ENCODE measurements at places on chromosomes 3 and 15.

GRCh38 chr15:49737127-49737526, 116.3 kb downstream of the DTWD1 start:
- DNase-seq: no peak
- no peak overlapping the region for H3K27ac ChIP-seq
- H3K4me1 ChIP-seq: no peaks in the 10 kb centered on the region
- no peaks in the 10 kb centered on the region for H3K36me3 ChIP-seq
- H3K4me3 ChIP-seq: no peak overlapping the region
- no peaks in the 10 kb centered on the region for H3K27me3 ChIP-seq

DNA sequence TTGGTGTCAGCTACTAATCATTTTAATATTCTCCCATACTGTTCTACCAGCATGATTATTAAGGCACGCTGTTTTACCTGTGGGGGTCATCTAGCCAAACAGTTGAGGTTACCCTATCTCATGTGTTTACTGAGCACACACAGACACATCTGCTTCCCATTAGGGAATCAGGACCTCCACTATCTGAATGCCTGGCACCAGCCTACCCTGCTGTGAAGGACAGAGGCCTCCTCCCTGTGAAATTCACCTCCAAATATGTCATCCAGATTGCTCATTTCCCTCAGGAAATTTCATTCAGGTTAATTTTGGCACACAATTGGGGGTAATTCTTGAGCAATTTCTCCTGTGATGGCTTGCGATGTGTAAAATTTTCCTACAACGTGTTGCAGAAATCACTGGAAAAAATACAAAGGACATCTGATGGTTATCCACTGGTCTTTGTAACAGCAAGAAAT, 155.6 kb upstream of the NR2E3 start:
- no peaks in the 10 kb centered on the region for H3K4me1 ChIP-seq
- DNase-seq: peak; percentile 57
- H3K4me3 ChIP-seq: no peak overlapping the region
- H3K36me3 ChIP-seq: no peaks in the 10 kb centered on the region
- H3K27me3 ChIP-seq: no peaks in the 10 kb centered on the region

DNA sequence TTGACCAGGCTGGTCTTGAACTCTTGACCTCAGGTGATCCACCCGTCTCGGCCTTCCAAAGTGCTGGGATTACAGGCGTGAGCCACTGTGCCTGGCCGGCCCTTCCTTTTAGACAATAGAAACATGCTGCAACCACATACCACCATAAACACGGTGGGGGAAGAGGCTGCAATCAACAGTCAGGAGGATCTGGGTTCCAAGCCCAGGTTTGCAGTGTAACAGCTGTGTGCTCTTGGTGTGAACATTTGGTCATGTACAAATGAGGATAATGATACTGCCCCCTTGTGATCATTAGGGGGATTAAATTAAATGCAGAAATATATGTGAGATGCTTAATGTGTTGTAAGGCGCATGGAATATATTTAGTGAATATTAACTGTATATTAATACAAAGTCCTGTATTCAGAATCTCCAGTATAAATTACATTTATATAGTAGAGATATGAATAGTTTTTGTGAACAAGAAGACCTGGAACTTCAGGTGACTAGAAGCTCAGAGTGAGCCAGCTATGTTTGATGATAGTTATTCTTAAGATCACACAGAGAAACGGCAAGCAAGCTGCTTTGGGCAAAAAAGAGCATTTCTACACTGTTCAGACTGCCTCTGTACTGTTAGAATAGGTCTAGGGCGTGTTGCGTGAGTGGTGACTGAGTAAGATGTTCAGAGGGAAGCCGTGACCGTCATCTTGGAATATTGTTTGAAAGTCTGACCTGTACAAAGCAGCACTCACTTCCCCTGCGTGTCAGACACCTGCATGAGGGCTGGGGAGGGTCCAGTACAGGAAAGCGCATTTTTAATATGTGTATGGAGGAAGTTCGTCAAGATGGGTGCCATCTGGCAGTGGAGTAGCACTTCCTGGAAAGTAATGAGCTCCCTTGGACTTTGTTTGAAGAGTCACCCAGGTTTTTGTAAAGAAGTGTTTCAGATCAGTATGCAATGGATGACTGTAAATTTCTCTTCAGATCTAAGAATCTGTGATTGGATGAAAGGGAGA, 125.8 kb downstream of the PGPEP1L start:
- H3K36me3 ChIP-seq: no peaks in the 10 kb centered on the region
- no peak for DNase-seq
- no peak overlapping the region for H3K4me3 ChIP-seq
- H3K4me1 ChIP-seq: no peaks in the 10 kb centered on the region
- no peak overlapping the region for H3K27ac ChIP-seq
- no peaks in the 10 kb centered on the region for H3K27me3 ChIP-seq

GRCh38 chr15:38193496-38193895, 59.1 kb upstream of the SPRED1 start:
- H3K27ac ChIP-seq: no peak overlapping the region
- H3K4me3 ChIP-seq: no peak overlapping the region
- H3K36me3 ChIP-seq: no peaks in the 10 kb centered on the region
- no peaks in the 10 kb centered on the region for H3K27me3 ChIP-seq

DNA sequence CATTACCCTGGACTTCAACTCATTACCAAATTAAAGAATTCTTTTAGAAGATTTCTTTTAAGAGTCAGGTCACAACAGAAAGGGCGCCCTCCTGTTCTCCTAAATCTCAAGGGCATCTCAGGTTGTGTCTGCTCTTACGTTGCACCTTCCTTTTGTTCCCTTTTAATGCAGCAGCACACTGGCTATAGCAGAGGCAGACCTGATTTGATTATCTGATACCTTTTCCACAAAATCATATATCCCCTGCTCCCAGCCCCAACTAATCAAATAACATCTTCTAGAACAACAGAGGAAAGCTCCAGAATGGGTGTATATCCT, 40.1 kb downstream of the TIGIT start:
- no peaks in the 10 kb centered on the region for H3K27me3 ChIP-seq
- H3K4me3 ChIP-seq: no peak overlapping the region
- H3K36me3 ChIP-seq: no peaks in the 10 kb centered on the region

GRCh38 chr3:189267981-189268613, 96.3 kb downstream of the TPRG1 start:
- no peaks in the 10 kb centered on the region for H3K4me1 ChIP-seq
- no peak for DNase-seq
- no peaks in the 10 kb centered on the region for H3K36me3 ChIP-seq
- no peak overlapping the region for H3K27ac ChIP-seq

DNA sequence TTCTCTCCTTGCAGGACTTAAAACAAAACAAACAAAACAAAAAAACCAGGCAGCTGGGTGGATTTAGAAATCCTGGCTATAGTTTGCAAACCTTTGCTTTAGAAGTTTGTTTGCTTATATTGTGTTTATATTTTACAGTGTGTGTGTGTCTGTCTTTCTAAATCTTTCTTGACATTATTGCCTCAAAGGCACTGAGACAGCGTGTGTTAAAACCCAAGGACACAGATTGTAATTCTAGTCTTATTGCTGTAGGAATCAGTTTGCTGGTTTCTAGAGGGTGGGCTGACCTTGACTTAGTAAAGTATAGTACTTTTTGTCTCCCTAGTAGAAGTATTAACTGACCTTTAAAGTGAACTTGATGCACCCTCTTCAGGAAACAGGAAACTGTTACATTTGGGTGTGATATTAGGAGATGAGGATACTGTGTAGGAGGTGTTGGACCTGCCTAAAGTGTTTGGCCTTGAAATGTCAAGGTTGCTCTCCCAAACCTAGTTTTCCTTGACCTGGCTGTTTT, 71.0 kb downstream of the TCF12 start:
- no peaks in the 10 kb centered on the region for H3K36me3 ChIP-seq
- no peak for DNase-seq
- no peak overlapping the region for H3K4me3 ChIP-seq
- peaks cover 24% of the 10 kb centered on the region for H3K4me1 ChIP-seq
- no peaks in the 10 kb centered on the region for H3K27me3 ChIP-seq

DNA sequence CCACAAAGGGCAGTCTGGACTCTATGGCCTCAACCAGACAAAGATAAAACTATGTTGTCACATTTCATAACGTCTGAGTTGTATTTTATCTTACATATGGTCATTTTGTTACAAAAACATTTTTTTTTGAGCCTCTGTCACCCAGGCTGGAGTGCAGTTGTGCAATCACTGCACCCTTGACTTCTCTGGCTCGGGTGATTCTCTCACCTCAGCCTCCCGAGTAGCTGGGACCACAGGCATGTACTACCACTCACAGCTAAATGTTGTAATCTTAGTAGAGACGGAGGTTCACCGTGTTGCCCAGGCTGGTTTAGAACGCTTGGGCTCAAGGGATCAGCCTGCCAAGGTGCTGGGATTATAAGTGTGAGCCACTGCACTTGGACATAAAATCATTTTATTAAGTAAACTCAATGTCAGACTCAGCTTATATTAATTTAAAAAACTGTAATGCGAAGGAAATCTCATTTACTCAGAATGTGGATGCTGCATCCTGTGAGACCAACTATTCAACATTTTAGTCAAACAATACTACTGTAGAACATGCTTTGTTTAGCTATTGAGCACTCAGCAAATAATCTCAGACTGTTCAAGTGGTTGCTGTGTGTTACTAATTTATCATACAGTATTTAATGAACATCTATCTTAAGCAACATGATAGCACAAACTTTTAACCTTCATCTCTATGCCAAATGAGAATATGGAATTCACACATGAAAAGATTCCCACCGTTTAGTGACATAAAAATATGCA, 209.2 kb downstream of the TBL1XR1 start:
- no peak for DNase-seq
- H3K27ac ChIP-seq: no peak overlapping the region
- no peaks in the 10 kb centered on the region for H3K36me3 ChIP-seq
- H3K4me1 ChIP-seq: no peaks in the 10 kb centered on the region
- no peaks in the 10 kb centered on the region for H3K27me3 ChIP-seq
- H3K4me3 ChIP-seq: no peak overlapping the region

DNA sequence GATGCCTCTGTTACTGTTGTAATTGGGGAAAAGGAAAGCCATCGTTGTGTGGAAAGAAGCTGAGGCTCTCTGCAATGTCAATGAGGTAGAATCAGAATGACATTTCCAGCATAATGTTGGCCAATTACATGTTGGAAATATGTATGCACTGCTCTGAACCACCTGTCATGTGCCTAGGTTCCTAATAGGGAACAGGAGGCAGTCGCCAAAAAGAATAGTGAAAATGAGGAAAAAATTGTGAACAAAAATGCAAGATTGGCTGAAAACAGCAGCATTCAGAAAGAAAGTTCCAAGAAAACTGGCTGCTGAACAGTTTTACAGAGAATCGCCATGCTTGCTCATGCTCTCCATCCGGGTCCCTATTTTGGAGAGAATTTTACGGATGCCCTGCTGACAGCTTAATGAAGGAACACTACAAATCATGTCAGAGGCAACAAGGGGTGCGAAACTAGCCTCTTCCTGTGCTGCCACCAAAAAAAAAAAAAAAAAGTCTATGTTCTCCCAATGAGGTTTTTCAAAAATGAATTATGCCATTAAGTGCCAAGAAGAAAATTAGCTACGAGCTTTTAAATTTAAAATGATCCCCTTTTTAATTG, 305.9 kb upstream of the ARRDC4 start:
- H3K36me3 ChIP-seq: no peaks in the 10 kb centered on the region
- H3K4me3 ChIP-seq: no peak overlapping the region
- no peak overlapping the region for H3K27ac ChIP-seq
- no peaks in the 10 kb centered on the region for H3K4me1 ChIP-seq

GRCh38 chr3:184820525-184820924, 8.6 kb downstream of the VPS8 start:
- H3K27ac ChIP-seq: no peak overlapping the region
- no peaks in the 10 kb centered on the region for H3K4me1 ChIP-seq
- H3K4me3 ChIP-seq: no peak overlapping the region
- no peaks in the 10 kb centered on the region for H3K36me3 ChIP-seq

- H3K36me3 ChIP-seq: peaks cover 6% of the 10 kb centered on the region
- H3K27ac ChIP-seq: no peak overlapping the region
- no peak overlapping the region for H3K4me3 ChIP-seq
- H3K4me1 ChIP-seq: no peaks in the 10 kb centered on the region
- DNase-seq: no peak
These were observed 70.0 kb upstream of the LIMD1 start for GRCh38 chr3:45524565-45524964.

GRCh38 chr3:87727783-87728182, 331.0 kb downstream of the CGGBP1 start:
- DNase-seq: no peak
- H3K4me1 ChIP-seq: no peaks in the 10 kb centered on the region
- no peaks in the 10 kb centered on the region for H3K27me3 ChIP-seq
- no peak overlapping the region for H3K27ac ChIP-seq

- no peak overlapping the region for H3K4me3 ChIP-seq
- no peaks in the 10 kb centered on the region for H3K27me3 ChIP-seq
- no peak for DNase-seq
- no peak overlapping the region for H3K27ac ChIP-seq
These were observed 18.9 kb downstream of the SRGAP3 start for GRCh38 chr3:9230596-9230995.

- no peaks in the 10 kb centered on the region for H3K36me3 ChIP-seq
- no peak overlapping the region for H3K4me3 ChIP-seq
- no peak overlapping the region for H3K27ac ChIP-seq
- peaks cover 6% of the 10 kb centered on the region for H3K4me1 ChIP-seq
These were observed 521.4 kb upstream of the TGFBR2 start for GRCh38 chr3:30084971-30085403.

GRCh38 chr15:32861761-32862160, 144.0 kb downstream of the GREM1 start:
- DNase-seq: no peak
- H3K36me3 ChIP-seq: no peaks in the 10 kb centered on the region
- H3K27me3 ChIP-seq: no peaks in the 10 kb centered on the region
- no peaks in the 10 kb centered on the region for H3K4me1 ChIP-seq

DNA sequence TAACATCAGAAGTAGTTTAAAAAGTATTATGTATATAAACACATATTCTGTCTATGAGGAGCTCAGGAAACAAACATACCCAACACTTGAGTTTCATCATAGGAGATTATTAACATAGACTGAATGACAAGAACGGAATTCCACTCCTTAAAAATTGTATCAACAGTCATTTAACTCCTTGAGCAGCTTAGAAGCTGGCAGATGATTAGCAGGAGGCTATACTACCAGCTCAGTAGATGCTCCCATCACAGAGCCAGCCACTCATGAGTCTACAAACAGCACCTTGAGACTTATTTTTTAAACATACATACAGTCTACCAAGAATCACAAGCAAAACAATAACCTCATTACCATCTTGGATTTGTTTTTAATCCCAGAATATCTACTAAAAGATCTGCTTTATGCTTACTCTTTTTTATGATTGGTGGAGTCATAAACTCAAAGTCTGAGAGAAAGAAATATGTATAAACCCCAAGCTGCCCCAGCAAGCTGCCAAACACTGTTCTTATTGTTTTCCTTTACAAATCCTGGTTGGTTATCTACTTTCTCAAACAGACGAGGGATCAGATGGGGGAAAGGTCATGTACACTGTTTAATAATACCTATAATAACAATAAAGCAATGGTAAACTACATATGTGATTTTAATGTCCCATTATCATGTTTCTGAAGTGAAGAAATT, 59.5 kb downstream of the CBLB start:
- H3K27ac ChIP-seq: no peak overlapping the region
- H3K36me3 ChIP-seq: no peaks in the 10 kb centered on the region
- peaks cover 10% of the 10 kb centered on the region for H3K4me1 ChIP-seq
- H3K27me3 ChIP-seq: no peaks in the 10 kb centered on the region
- H3K4me3 ChIP-seq: no peak overlapping the region
- DNase-seq: no peak

GRCh38 chr3:185685231-185686035, 99.3 kb downstream of the SENP2 start:
- no peak overlapping the region for H3K4me3 ChIP-seq
- no peaks in the 10 kb centered on the region for H3K36me3 ChIP-seq
- H3K27ac ChIP-seq: no peak overlapping the region
- no peaks in the 10 kb centered on the region for H3K27me3 ChIP-seq
- DNase-seq: no peak
- H3K4me1 ChIP-seq: no peaks in the 10 kb centered on the region

GRCh38 chr3:104805042-104805441, 561.7 kb upstream of the ALCAM start:
- no peak overlapping the region for H3K4me3 ChIP-seq
- no peak for DNase-seq
- H3K27me3 ChIP-seq: no peaks in the 10 kb centered on the region
- no peaks in the 10 kb centered on the region for H3K36me3 ChIP-seq
- no peaks in the 10 kb centered on the region for H3K4me1 ChIP-seq

All from right lobe of liver (tissue), 6 donors.